A549 treated with ZK216348 at 1 μM for 4 hours (cell line): ENCODE measurements at places on chromosomes 4 and X. TPM values are rescaled to one million over a fixed set of nuclear protein-coding genes. Genes with fewer than 3 reads are reported as not detected.

The GRIA3 gene
- total RNA-seq = not detected in 5 replicates

The MAGEA2B gene
- total RNA-seq = 0.12 to 0.21 TPM in 2 of 5 replicates, not detected in the others

The ZNF630 gene
- total RNA-seq = 0.15 to 0.55 TPM (median 0.26 TPM) in 5 replicates

The GPR82 gene
- not detected in 5 replicates for total RNA-seq

The TCEAL6 gene
- not detected in 5 replicates for total RNA-seq

The XK gene
- total RNA-seq = 0.31 to 0.56 TPM (median 0.37 TPM) in 5 replicates

The ADGRG2 gene
- 6.9 to 10.2 TPM (median 8.5 TPM) in 5 replicates for total RNA-seq

The RAB33A gene
- 0.19 to 0.66 TPM (median 0.23 TPM) in 4 of 5 replicates, not detected in the other for total RNA-seq

The GATA1 gene
- total RNA-seq = not detected in 5 replicates

The CT83 gene
- total RNA-seq = not detected in 5 replicates

The KIAA1210 gene
- total RNA-seq = not detected in 5 replicates

The SUPT20HL1 gene
- total RNA-seq = not detected in 5 replicates

The DCAF4L1 gene
- total RNA-seq = 0.11 to 0.19 TPM (median 0.12 TPM) in 5 replicates

The SCML2 gene
- total RNA-seq = 6.8 to 8.9 TPM (median 7.3 TPM) in 5 replicates

The PPP2R2C gene
- 26.6 to 40.8 TPM (median 36.9 TPM) in 5 replicates for total RNA-seq

The MGST2 gene
- total RNA-seq = 47.2 to 60.9 TPM (median 49.0 TPM) in 5 replicates

The FGD1 gene
- total RNA-seq = 4.2 to 8.2 TPM (median 6.5 TPM) in 5 replicates

The GPR119 gene
- not detected in 5 replicates for total RNA-seq

The PNMA6A gene
- 2.9 to 6.2 TPM (median 4.6 TPM) in 5 replicates for total RNA-seq

The SOD3 gene
- total RNA-seq = not detected in 5 replicates

The TET2 gene
- total RNA-seq = 1.4 to 2.6 TPM (median 1.9 TPM) in 5 replicates

The TMSB15B gene
- 4.1 to 7.8 TPM (median 6.1 TPM) in 5 replicates for total RNA-seq

The GAGE12H gene
- not detected in 5 replicates for total RNA-seq

The CSN1S1 gene
- total RNA-seq = not detected in 5 replicates

The ADRA2C gene
- 5.9 to 15.9 TPM (median 11.4 TPM) in 5 replicates for total RNA-seq

The HPGD gene
- 62.1 to 80.8 TPM (median 68.2 TPM) in 5 replicates for total RNA-seq

The PRDM5 gene
- total RNA-seq = 3.2 to 5.0 TPM (median 4.7 TPM) in 5 replicates
